Spleen (tissue), 13 donors: ENCODE measurements at places on chromosomes 4 and X. TPM values are rescaled to one million over a fixed set of nuclear protein-coding genes. Genes with fewer than 3 reads are reported as not detected.

F8 gene
- 71.5 TPM for total RNA-seq

PCDH19 gene
- 0.09 TPM for total RNA-seq

FREM3 gene
- total RNA-seq, result not detected

DNA sequence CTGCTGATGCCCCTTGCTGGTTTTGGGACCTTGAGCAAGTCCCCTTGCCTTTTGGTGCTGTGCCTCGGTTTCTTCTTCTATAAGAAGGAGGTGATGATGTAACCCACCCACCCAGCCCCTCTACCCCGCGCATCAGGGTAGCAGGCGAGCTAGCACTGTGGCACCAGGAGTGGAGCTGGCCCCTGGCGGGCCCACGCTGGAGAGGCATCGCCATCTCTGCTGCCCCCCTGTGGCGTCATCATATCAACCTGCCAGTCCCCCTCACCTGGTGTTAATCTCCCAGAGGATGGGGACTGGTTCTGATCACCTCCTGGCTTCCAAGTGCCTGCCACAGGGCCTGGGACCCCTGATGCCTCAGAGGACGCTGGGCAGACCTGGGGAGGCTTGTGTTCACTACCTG is 6.3 kb upstream of the SORCS2 start:
- H3K27me3 ChIP-seq, result no peaks in the 10 kb centered on the region
- H3K27ac ChIP-seq, result no peak overlapping the region
- H3K4me3 ChIP-seq, result no peak overlapping the region
- DNase-seq, result peak; percentile 70
- no peaks in the 10 kb centered on the region for H3K36me3 ChIP-seq

DNA sequence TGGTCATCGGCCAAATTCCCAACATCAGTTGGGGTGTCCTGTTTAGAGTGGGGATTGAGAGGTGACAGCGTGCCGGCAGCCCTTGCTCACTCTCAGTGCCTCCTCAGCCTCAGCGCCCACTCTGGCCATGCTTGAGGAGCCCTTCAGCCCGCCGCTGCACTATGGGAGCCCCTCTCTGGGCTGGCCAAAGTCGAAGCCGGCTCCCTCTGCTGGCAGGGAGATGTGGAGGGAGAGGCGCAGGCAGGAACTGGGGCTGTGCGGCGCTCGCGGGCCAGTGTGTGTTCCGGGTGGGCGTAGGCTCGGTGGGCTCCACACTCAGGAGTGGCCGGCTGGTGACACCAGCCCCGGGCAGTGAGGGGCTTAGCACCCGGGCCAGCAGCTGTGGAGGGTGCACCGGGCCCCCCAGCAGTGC is 7.1 kb upstream of the CENPU start:
- H3K4me1 ChIP-seq, result no peaks in the 10 kb centered on the region
- H3K36me3 ChIP-seq, result no peaks in the 10 kb centered on the region
- no peak overlapping the region for H3K27ac ChIP-seq
- H3K4me3 ChIP-seq, result no peak overlapping the region

GRCh38 chr4:19309378-19309777 is 942.3 kb upstream of the SLIT2 start:
- no peak overlapping the region for H3K27ac ChIP-seq
- H3K4me3 ChIP-seq, result no peak overlapping the region
- DNase-seq, result no peak
- no peaks in the 10 kb centered on the region for H3K27me3 ChIP-seq
- H3K36me3 ChIP-seq, result no peaks in the 10 kb centered on the region
- H3K4me1 ChIP-seq, result peaks cover 5% of the 10 kb centered on the region
